GM23338 (cell line): ENCODE measurements at places on chromosomes 4 and X. TPM values are rescaled to one million over a fixed set of nuclear protein-coding genes. Genes with fewer than 3 reads are reported as not detected.

GRCh38 chr4:125666635-125667034, 351.9 kb downstream of the FAT4 start:
- no peak for DNase-seq
- no peak overlapping the region for H3K4me3 ChIP-seq
- no peaks in the 10 kb centered on the region for H3K4me1 ChIP-seq

GRCh38 chr4:66160606-66161005, 490.3 kb upstream of the EPHA5 start:
- H3K27ac ChIP-seq, result no peak overlapping the region
- no peaks in the 10 kb centered on the region for H3K36me3 ChIP-seq
- H3K4me3 ChIP-seq, result no peak overlapping the region
- H3K27me3 ChIP-seq, result no peaks in the 10 kb centered on the region
- DNase-seq, result no peak
- no peaks in the 10 kb centered on the region for H3K4me1 ChIP-seq

- no peaks in the 10 kb centered on the region for H3K27me3 ChIP-seq
- H3K4me1 ChIP-seq, result no peaks in the 10 kb centered on the region
- no peak overlapping the region for H3K27ac ChIP-seq
Observed at GRCh38 chr4:189613207-189613606, 327.5 kb upstream of the FRG1 start.

- H3K27ac ChIP-seq, result no peak overlapping the region
- H3K27me3 ChIP-seq, result no peaks in the 10 kb centered on the region
- H3K4me3 ChIP-seq, result no peak overlapping the region
- no peak for DNase-seq
- no peaks in the 10 kb centered on the region for H3K36me3 ChIP-seq
Observed at GRCh38 chr4:110949542-110949941, 326.7 kb upstream of the PITX2 start.

DNA sequence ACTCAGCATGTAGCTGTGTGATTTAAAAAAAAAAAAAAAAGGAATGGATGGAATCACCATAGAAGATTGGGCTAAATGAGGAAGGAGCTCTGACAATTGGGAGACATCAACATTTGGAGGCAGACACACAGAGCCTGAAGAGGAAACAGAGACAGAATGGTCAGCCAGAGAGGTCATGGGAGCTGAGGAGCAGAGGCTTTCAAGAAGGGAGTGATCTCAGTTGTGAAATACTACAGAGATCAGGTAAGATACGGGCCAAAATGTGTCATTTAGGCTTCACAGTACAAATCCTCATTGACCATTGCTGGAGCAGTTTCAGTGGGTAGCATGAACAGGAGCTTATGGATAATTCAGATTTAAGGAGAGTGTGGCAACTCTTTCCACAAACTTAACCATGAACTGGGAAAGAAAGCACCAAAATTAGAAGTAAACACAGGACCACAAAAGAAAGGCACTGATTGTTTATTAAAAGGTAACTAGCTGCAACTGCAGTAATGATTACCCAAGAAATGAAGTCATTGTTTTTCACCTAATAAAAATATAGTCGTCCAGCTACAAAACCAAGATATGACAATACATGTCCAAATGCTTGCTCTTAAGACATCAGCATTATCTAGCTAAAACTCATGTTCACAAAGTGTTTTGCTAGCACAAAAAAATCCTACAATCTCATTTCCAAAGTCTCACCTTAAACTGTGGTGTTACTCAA, 203.2 kb downstream of the DHX15 start:
- no peak overlapping the region for H3K4me3 ChIP-seq
- no peak overlapping the region for H3K27ac ChIP-seq
- no peaks in the 10 kb centered on the region for H3K27me3 ChIP-seq
- no peaks in the 10 kb centered on the region for H3K36me3 ChIP-seq
- no peak for DNase-seq

DNA sequence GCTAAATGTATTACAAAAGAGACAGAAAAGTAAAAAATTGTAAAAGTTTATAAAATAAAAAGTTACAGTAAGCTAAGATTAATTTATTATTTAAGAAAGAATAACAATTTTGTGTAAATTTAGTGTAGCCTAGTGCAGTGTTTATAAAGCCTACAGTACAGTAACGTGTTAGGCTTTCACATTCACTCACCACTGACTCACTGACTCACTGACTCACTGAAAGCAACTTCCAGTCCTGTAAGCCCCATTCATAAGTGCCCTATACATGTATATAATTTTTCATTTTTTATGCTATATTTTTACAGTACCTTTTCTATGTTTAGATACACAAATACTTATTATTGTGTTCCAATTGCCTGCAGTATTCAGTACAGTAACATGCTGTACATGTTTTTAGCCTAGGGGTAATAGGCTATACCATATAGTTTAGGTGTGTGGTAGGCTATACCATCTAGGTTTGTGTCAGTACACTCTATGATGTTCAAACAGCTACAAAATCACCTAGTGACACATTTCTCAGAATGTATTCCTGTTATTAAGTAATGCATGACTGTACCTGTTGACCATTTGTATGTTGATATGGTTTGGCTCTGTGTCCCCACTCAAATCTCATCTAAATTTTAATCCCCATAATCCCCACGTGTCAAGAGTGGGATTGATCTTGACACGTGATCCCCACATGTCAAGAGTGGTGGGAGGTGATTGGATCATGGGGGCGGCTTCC, 57.9 kb downstream of the CFAP299 start:
- H3K36me3 ChIP-seq, result no peaks in the 10 kb centered on the region
- no peak overlapping the region for H3K4me3 ChIP-seq
- H3K27me3 ChIP-seq, result no peaks in the 10 kb centered on the region

DNA sequence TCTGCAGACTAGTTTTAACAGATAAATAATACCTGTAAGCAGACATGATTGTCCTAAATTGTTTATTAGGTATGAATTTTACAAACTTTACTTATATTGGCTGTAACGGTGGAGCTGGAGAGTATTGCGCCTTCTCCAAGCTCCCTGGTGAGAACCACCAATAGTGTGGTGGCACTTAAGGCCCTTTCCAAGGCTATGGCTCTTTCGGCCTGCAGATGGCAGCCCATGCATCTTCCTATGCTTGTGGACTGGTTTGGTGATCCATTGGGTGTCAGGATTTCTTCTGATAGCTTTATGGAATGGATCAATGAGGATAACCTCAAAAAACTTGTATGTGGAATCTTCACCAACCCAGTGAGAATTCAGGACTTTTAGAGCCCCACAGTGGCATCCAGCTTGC, 7.8 kb downstream of the LARP1B start:
- no peaks in the 10 kb centered on the region for H3K27me3 ChIP-seq
- peak; percentile 78 for DNase-seq
- no peak overlapping the region for H3K27ac ChIP-seq
- no peaks in the 10 kb centered on the region for H3K36me3 ChIP-seq

DNA sequence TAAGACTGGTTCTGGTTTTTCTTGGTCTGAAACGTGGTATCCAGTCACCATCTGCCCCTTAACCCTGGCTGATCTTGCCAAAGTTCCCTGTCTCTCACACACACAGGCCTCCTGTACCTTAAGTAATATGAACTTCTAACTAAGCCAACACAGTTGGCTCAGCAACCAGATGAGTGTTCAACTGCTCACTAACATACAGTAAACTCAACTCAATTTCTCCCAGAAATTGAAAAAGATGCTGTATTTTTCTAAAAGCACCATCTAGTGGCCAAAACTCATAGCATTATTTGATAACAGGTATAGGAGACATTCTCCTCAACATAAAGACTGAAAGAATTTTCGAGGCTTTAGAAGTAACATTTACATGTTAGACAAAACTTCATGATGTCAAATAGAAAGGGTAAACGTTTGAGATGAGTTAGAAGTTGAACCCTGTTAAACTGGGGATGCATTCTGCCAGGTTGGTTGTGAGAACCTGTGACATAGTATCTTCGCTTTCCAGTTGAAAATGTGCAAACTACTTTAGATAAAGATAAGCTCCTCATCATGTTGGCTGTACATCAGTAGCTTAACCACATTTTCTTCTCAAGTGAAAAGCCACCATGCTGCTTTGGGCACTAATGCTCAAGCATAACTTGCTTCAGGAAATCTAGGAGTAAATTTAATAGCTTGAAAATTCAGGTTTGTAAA, 31.2 kb downstream of the CCNI start:
- no peak overlapping the region for H3K27ac ChIP-seq
- H3K4me1 ChIP-seq, result no peaks in the 10 kb centered on the region
- peak; percentile 78 for DNase-seq

GRCh38 chrX:39602195-39602594, 495.6 kb downstream of the BCOR start:
- DNase-seq, result no peak
- H3K27ac ChIP-seq, result no peak overlapping the region
- H3K4me3 ChIP-seq, result no peak overlapping the region
- H3K36me3 ChIP-seq, result no peaks in the 10 kb centered on the region
- H3K27me3 ChIP-seq, result no peaks in the 10 kb centered on the region

DNA sequence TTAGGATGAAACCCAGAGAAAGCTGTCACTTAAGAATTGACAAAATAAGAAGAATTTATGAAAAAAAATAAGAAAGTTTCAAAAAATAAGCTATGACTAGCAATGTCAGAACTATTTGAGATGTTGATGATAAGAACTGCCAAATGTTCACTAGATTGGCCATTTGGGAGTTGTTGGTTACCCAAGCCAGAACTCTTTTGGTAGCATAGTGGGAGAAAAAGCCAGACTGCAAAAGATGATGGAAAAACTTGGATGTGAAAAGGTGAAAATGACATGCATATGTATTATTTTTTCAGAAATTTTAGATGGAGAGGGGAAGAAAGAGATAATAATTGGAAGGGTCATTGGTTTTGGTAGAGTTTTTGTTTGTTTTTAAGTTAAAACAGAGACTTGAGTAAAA, 397.2 kb upstream of the ATOH1 start:
- H3K27me3 ChIP-seq, result no peaks in the 10 kb centered on the region
- no peak for DNase-seq
- H3K27ac ChIP-seq, result no peak overlapping the region
- H3K4me1 ChIP-seq, result no peaks in the 10 kb centered on the region
- H3K36me3 ChIP-seq, result no peaks in the 10 kb centered on the region

DNA sequence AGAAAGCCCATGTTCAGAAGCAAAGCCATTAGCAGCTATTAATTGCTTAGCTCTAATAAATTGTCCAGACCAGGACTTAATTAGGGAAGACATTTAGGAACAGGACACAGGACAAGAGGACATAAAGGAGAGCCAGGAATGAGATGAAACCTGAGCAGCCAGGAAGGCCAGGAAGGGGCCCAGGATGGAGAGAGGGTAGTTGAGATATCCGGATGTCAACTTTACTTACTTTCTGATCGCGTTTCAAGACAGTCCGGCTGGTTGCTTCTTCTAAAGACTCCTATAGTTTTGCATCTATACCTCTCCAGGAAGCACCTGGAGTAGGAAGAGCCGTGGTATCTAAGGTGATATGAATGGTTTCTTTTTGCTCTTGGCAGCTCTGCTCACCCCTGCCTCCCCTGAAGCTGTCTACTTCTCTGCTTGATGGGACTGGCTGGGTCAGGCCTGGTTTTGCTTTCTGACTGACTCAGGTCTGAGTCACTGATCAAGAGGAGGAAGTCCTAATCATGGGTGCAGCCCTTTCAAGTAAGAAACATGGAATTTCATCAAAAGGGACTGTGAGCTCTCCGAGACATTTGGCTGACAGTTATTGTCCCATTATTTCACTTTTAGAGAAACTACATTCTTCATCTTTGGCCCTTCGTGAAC, 733.3 kb downstream of the RPA4 start:
- H3K36me3 ChIP-seq, result no peaks in the 10 kb centered on the region
- H3K27ac ChIP-seq, result no peak overlapping the region
- DNase-seq, result no peak
- H3K27me3 ChIP-seq, result no peaks in the 10 kb centered on the region
- H3K4me3 ChIP-seq, result no peak overlapping the region
- H3K4me1 ChIP-seq, result no peaks in the 10 kb centered on the region

DNA sequence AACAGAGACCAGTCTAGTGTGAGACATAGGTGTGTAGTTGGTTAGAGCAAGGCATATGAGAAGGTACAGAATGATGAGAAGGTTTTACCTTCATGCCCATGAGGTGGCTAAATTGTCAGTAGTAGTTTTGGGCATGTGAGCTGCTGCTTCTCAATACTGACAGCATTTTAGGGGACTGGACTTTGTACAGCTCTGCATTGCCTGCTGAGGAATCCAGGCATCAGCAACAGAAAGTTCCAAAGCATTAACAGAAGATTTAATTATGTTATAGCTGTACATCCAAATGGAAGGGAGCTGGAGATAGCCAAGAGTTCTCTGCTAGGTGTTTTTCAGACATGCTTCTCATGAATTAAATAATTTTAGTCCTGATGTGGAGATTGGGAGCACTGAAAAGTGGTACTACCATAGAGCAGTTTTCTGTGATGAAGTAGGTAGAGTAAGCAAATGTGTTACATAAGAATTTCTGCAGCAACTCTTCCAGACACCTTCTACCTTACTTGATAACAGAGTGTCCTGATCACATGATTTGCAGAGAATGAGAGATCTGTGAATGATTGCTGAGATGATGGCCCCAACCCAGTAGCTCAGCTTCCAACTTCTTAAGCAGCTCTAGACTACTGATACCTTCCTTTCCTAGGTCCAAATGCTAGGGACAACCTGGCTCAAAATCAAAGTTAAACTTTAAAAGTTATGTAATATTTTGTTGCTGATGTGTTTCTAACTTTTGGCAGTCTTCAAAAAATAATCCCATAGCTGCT, 30.4 kb downstream of the FNIP2 start:
- H3K4me3 ChIP-seq, result no peak overlapping the region
- H3K27me3 ChIP-seq, result no peaks in the 10 kb centered on the region
- H3K4me1 ChIP-seq, result peaks cover 10% of the 10 kb centered on the region; the same call in 1 of the 2 replicates
- H3K27ac ChIP-seq, result no peak overlapping the region

DNA sequence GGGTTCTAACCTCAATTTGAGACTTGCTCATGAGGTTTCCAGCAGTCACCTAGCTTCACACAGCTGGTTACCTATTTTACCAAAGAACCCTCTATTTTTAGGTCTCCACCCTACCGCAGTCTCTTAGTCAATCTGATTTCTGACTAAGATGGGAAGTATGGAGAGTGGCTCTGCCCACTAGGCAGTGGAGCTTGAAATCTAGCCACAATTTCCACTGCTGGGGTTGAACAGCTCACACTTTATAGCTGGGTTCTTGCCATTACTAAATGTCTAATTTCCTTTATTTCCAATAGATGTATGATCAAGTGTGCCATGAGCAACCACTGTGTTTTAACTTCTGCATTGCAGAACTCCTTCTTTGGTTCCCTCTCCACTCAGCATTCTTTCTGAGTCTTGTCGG, 43.1 kb downstream of the GASK1B start:
- H3K4me1 ChIP-seq, result peaks cover 6% of the 10 kb centered on the region; the same call in 1 of the 2 replicates
- no peak for DNase-seq
- H3K27me3 ChIP-seq, result no peaks in the 10 kb centered on the region
- no peak overlapping the region for H3K4me3 ChIP-seq
- H3K36me3 ChIP-seq, result no peaks in the 10 kb centered on the region

GRCh38 chr4:70356185-70356584, 4.4 kb upstream of the SMR3A start:
- no peaks in the 10 kb centered on the region for H3K36me3 ChIP-seq
- no peak overlapping the region for H3K4me3 ChIP-seq
- H3K4me1 ChIP-seq, result no peaks in the 10 kb centered on the region
- DNase-seq, result no peak
- H3K27ac ChIP-seq, result no peak overlapping the region

Gene COX7B2
- total RNA-seq, result not detected in 2 replicates

Gene LIMCH1
- 1.5 and 4.4 TPM in 2 replicates for total RNA-seq

Gene UGT2B11
- total RNA-seq, result not detected in 2 replicates

Gene OPRPN
- total RNA-seq, result not detected in 2 replicates

Gene DEFB131A
- not detected in 2 replicates for total RNA-seq

Gene ZNF711
- total RNA-seq, result 18.5 and 20.0 TPM in 2 replicates

Gene TCP11X2
- total RNA-seq, result 0.97 and 1.6 TPM in 2 replicates
